ENCODE measurements at places on chromosomes 4 and X.
A peak's percentile ranks its signal among the peaks of the same experiment; 100 is the strongest.

DNA sequence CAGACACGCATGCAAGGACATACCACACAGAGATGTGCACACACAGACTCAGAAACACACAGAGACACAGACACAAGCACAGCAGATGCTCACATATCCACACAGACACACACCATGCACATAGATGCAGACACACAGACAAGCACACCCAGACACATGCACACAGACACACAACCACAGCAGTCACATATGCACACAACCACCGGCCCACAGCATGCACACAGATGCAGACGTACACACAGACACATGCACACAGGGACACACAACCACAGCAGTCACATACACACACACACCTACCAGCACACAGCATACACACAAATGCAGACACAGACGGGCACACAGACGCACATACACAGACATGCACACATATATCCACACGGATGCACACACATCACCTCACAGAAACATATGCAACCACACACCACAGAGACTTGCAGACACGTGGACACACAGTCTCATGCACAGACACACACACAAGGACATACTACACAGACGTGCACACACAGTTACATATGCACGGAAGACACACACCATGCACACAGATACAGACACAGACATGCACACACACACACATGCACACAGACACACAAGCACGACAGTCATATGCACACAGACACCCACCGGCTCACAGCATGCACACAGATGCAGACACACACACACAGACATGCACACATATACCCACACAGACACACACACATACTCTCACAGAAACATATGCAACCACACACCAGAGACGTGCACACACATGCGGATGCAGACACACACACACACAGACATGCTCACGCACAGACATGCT is 25.2 kb upstream of the SLC25A6 start:
- DNase-seq: peak; percentile 18

- no peak for DNase-seq
These were observed 64.2 kb downstream of the TET2 start for GRCh38 chr4:105210916-105211315.

GRCh38 chr4:123297836-123298235 is 98.8 kb upstream of the SPRY1 start:
- DNase-seq: no peak

- DNase-seq: no peak
These were observed 78.4 kb downstream of the IRF2 start for GRCh38 chr4:184395971-184396391.

GRCh38 chr4:118369231-118369630 is 16.4 kb upstream of the PRSS12 start:
- no peak for DNase-seq

DNA sequence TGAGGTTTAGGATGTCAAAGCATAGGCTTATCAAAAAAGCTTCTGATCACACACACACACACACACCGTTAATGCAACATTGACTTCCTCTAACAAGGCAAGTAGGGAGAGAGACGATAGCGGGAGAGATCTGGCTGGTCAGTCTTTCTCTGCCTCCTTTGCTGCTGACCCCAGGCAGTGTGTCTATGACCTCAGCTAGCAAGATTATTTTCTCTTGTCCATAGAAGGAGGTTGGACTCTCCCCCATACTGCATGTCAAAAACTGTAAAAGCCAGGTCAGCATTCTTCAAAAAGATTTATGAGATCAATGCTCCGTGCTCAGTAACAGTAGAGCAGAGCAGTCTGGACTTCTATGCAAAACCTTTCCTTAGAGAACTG is 63.5 kb upstream of the PGM2 start:
- DNase-seq: no peak

GRCh38 chr4:103451341-103451740 is 253.2 kb upstream of the CENPE start:
- no peak for DNase-seq

- DNase-seq: no peak
These were observed 142.7 kb upstream of the NALF2 start for GRCh38 chrX:69361311-69361845.

GRCh38 chr4:10115797-10116568 is 616 bp downstream of the WDR1 start:
- peak; percentile 77 for DNase-seq

DNA sequence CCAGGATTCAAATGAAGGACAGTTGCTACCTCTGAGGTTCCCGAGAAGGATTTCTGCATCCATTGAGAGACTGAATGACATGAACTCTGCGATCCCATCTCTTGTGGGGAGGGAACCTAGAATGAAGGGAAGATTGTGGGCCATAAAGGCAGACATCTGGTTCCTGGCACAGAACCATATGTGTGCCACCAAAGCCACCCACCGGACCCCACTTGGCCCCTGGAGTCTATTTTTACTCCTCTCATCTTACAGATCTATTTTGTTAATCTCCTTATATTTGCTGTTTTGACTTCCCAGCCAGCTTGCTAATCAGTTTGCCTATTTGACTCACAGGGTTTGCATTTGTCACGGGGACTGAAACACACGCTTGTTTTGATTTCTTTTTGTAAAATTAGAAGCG is 7.3 kb downstream of the SOD3 start:
- no peak for DNase-seq

DNA sequence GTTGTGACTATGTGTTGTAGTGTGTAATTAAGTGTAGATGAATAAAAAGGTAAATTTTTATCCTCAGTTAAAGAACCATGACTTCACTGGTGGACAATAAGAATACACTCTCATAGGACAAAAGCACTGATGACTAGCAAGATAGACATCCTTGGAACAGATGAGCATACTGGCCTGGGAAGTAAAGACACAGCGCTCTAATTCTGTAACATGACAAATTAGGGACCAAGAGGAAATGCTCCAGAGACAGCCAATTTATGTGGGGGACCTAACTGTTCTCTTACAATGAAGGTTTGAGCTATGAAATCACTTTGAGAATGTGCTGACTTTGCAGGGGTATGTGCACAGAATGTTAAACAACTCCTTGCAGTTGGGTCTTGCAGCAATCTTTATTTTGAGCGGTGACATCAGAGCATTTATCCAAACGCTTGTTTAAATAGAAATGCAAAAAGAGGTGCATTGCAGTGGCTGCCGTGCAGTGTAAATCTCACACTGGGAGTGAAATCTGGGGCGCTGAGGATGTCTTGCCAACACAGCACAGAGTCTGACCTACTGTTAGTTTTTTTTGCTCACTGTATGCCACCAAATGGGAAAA is 109.3 kb downstream of the MAGEC2 start:
- no peak for DNase-seq

GRCh38 chr4:10706236-10706635 is 21.7 kb upstream of the CLNK start:
- DNase-seq: no peak

DNA sequence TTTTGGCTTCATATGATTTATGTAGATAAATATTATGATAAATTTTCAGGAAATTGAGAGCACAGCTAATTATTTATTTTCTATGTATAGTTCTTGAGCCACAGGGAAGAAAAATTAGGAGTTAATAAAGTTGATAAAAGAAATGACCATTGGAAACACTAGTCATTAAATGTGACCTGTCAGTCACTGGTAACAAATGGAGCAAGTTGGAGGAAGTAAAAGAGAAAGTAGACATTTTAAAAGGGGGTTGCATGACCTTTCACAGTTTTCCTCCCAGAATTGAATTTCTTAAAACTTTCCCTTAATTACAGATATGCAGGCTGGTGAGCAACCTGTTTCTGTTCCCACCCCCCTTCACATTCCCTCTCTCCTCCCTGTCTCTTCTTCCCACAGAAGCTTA is 5.3 kb downstream of the SMIM9 start:
- no peak for DNase-seq

GRCh38 chr4:138996090-138996489 is 19.5 kb upstream of the NOCT start:
- no peak for DNase-seq

- DNase-seq: no peak
These were observed 97.5 kb upstream of the CXXC4 start for GRCh38 chr4:104592183-104592582.

All from activated CD4-positive, CD25-positive, alpha-beta regulatory T cell treated with anti-CD3 and anti-CD28 coated beads, Interleukin-2, amount 50 U/mL, for 72 hours (primary cell).